ENCODE measurements at places on chromosomes 2 and 18.
A peak's percentile ranks its signal among the peaks of the same experiment; 100 is the strongest.

DNA sequence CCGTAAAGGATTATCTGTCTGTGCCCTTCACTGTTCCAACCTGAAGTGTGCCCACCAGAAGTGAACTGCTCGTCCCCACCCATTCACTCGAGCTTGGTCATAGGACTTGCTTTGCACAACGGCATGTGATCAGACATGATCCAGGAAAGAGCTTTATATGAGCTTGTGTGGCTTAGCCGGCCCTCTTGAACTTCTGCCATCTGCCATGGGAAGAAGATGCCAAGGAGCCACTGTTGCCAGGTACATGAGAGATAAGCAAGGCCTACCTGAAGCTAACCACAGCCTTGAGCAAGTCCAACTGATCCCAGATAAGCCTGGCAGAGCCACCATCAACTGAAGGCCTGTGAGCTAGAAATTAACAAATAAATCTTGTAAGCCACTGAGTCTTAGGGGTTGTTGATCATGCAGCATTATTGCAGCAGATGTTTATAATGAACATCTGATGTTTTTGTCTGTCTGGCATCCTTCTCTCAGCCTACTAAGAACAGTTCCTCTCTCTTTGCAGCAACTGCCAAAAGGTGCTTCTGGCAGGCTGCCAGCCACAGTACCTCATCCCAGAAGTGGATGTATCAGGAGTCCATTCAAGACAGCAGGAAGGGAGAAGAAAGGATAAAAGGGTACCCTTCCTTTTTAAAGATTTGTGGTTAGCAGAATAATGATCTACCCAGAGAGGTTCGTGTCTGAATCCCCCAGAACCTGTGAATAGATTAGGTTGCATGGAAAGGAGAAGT lies 16.8 kb downstream of the DBI start:
- DNase-seq, result no peak

- no peak for DNase-seq
Observed at GRCh38 chr2:48080534-48081316, 174.4 kb upstream of the FBXO11 start.

DNA sequence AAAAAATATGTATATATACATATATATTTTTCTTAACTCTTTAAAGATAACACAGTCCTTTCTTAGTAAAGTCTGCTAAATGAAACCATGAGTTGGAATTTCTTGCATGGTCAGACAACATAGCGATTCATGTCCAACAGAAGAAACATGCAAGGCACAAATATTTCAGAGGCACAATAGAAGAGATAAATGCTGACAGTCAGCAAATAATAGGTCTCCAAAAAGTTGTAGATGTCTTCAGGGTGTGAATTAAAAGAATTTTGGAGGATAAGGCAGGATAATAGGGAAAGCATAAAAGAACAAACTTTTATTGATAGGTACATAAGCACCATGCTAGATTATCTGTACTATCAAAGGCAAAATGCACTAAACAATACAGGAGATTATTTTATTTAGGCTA lies 800.2 kb downstream of the PLCL1 start:
- no peak for DNase-seq

GRCh38 chr2:9498210-9498609 lies 23.9 kb downstream of the IAH1 start:
- no peak for DNase-seq

DNA sequence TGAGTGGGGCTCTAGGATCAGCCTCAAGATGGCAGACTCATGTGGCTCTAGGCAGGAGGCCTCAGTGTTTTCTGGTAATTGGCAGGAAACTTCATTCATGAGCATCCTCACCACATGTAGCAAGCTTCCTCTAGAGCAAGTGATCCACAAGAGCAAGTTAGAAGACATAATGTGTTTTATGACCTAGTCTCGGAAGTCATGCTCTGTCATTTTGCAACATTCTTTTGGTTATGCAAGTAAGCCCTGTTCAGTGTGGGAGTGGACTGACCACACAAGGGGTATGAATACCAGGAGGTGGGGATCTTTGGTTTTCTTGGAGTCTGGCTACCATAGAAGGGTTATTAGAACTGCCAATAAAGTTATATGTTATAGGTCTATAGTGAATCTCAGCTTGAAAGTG lies 66.8 kb upstream of the STK39 start:
- no peak for DNase-seq

- no peak for DNase-seq
Observed at GRCh38 chr2:69097148-69097610, 84.2 kb downstream of the ANTXR1 start.

- DNase-seq, result peak; percentile 29
Observed at GRCh38 chr2:169362118-169362893, at the start of gene LRP2. TSS of gene LRP2 (minus strand) at chr2:169362534. CDS start at chr2:169362399, 135 bp downstream.
